ENCODE measurements at places on chromosomes 16 and 17.
A peak's percentile ranks its signal among the peaks of the same experiment; 100 is the strongest.

DNA sequence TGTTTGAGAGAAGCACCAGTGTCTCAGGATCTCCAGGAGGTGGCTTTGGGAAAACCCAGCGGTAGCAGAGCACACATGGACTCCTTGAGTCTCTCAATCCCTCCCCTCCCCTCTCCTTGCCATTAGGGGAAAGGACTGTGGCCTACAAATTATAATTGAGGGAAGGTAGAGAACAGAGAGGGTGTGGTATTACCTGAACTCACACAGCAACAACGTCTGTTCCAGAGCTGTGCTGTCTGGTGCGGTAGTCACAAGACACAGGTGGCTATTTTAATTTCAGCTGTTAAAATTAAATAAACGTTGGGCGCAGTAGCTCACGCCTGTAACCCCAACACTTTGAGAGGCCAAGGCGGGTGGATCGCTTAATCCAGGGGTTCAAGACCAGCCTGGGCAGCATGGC lies 110.2 kb downstream of the ABCC6 start:
- DNase-seq: no peak

DNA sequence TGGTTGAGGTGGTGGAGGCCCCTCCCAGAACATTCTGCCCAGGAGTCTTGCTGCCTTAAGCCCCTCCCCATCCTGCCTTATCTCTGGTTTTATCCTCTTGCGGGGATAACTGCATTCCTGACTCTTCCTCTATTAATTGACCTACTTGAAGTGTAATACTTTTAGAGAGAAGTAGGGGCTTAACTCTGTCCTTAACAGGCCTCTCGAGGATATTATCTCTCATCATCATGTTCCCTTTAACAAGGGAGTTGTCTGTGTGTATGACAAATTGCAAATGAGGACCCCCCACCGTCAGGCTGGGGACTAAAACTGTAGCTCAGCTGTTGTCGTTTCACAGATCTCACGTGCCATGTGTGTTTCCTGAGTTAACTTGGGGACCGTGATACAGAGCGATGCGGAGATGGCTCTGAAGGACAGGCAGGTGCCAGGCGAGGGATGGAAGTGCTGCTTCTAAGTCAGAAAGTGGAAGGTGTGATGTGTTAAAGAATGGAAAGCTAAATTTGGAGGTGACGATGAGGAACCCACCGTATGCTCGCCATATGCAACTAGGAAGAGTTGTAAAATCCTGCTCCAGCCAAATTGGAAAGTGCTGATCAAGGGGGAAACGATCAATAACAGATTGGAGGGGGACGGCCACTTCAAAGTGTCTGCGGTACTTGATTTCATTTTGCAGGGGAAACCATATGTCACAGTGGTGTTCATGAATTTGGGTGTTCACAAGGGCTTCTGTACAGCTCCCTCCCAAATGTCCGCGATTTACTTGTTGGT lies 106.3 kb downstream of the RPTOR start:
- no peak for DNase-seq

DNA sequence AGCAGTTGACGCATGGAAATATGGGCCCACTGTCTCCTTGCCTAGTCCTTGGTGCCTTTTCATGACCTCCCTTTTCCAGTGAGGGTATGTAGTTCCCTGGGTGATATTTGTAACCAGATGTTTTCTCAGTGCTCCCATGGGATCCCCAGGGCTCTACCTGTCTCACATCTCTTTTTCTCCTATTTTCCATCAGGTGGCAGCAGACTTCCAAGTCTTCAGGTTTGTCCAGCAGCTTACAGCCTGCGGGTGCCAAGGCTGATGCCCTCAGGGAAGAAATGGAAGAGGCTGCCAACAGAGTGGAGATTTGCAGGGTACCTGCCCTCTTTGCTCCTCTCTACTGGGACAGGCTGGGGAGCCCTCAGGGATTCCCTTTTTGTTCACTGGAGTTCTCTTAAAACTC lies 89.1 kb downstream of the ELAC2 start:
- DNase-seq: no peak

DNA sequence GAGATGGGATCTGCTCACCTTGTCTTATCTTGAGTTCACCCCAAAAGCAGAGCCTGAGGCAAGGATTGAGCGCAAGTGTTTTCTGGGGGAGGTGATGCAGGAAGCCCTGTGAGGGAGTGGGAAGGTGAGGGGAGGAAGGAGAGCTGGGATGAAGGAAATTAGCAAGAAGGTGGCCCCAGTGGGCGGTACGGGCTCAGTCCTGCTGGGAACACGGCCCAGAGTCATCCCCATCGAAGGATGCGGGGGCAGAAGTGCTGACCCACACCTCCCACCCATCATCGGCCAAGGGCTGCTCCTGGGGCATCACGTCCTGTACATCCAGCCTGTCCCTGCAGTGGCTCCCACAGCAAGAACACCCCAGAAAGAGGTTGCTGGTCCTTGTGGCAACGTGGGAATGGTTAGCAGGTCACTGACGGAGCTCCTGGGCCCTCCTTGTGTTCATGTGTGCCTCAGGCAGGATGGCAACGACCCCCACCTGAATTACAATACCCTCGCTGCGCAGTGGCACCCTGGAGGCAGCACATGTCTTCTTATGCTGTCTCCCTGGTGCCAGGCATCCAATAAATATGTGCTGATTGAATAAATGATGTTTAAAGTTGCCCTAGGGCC lies 18.2 kb downstream of the C16orf95 start:
- DNase-seq: no peak

- no peak for DNase-seq
Observed at GRCh38 chr17:65123757-65124675, 13.2 kb upstream of the RGS9 start.

GRCh38 chr16:81291117-81291516 lies 23.6 kb upstream of the GAN start:
- no peak for DNase-seq

DNA sequence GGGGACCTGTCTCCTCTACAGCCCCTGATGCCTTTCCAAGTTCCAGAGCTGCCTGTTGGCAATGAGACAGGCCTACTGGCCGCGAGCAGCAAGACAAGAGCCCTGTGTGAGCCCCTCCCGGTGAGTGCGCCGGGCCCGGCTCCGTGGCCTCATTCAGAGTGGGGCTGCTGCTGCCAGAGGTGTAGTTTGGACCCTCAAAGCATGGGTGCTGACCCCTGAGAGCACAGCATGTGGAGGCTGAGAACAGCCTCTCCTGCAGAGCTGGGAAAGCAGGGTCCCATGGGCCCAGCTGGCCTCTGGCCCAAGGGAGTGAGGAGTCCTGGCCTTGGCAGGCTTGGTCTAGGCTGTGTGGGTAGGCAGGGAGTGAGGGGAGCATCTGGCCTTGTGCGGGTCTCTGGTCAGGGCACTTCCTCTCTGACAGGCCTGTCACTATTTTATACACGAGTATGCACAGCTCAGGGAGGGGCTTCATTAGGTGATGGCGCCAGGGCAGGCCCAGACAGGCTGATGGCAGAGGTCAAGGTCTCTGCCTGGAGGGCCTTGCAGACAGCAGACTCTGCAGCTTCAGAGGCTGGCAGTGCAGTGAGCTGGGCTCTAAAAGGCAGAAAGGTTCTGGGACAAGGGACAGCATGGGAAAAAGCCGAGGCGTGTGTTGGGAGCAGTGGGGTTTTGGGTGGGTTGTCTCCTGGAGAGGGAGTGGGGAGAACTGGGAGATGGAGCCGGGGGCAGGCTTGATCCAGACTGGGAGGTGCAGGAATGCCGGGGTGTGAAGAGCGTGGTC lies 43.4 kb downstream of the ADCY7 start:
- DNase-seq: no peak

GRCh38 chr16:66030036-66030435 lies 336.5 kb upstream of the CDH5 start:
- no peak for DNase-seq

- no peak for DNase-seq
Observed at GRCh38 chr16:81831722-81832126, 52.6 kb downstream of the PLCG2 start.

- no peak for DNase-seq
Observed at GRCh38 chr16:81530814-81531213, 86.2 kb downstream of the CMIP start.

DNA sequence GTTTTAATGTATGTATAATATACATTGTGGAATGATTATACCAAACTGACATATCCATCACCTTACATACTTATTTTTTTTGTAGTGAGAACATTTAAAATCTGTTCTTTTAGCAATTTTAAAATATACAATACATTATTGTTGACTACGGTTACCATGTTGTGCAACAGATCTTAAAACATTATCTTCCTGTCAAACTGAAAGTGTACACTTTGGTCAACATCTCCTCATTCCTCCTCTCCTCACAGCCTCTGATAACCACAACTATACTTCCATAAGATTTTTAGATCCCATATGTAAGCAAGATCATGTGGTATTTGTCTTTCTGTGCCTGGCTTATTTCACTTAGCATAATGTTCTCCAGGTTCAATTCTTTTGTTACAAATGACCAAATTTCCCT lies 7.5 kb upstream of the DNAJA2 start:
- no peak for DNase-seq

- no peak for DNase-seq
Observed at GRCh38 chr17:39195568-39196160, 1.8 kb downstream of the CACNB1 start.

GRCh38 chr17:52451294-52451861 lies 292.9 kb upstream of the CA10 start:
- no peak for DNase-seq

DNA sequence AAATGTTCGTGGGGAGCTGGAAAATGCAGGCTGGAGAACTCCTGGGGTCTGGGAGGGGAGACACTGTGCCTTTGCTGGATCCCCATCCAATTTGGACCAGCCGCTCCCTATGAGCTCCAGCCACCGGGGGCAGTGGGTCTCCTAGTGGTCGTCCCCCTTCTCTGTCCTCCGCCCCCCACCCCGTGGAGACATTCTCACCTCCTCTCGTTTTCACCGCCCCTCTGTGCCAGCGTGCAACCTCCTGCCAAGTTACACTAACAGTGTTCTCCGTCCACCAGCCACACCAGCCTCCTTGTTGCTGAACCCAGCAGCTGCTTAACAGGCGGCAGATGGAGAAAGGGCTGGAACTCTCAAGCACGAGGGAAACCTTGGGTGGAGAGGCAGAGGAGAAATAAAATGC lies 67.4 kb upstream of the SOX9 start:
- DNase-seq: no peak

GRCh38 chr16:1981398-1981836 lies at the start of gene NOXO1:
NOXO1 (minus strand) TSS chr16:1981469; CDS start chr16:1981179, 290 bp downstream.
- DNase-seq: no peak

DNA sequence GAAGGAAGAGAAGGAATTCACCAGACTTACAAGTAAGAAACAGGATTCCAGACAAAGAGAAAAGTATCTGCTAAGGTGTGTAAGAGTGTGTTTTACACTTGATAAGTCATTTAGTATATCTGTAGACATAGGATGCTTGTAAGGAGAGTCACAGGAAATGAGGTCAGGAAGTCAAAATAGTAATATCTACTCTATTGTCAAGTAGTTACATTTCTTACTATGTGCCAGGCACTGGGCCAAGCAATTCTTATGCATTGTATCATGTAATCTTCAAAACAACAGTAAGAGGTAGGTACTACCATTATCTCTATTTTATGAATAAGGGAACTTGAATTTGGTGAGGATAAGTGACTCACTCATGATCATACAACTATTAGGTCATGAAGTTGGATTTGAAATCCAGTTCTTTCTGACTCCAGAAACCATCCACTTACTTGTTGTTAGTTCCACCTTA lies 129.1 kb downstream of the SNX11 start:
- DNase-seq: no peak

DNA sequence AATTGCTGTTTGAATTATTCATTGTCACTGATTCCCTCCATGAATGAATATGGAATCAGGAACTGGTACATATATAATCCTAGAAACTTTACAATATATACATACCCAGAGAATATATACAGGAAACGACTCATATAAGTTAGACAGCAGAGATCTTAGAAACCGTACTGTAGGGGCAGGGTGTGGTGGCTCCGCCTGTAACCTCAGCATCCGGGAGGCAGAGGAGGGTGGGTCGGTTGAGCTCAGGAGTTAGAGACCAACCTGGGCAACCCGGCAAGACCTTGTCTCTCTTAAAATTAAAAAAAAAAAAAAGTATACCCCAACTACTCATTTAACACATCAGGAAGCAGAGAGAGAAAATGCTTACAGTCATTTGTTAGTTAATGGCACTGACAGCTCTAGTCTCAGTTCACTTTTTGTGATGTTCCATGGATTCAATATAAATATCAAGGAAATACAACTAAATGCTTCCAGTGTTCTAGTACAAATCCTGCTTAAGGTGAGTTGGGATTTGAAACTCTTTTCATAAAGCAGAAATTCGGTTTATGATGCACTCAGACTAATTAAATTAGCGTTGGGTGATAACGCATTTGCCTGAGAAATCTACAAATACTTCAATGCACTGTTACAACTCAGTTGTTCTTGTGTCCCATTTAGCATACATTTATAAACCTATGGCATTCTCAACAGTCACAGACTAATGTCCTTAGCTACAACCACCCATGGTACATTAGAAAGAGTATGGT lies 5.6 kb downstream of the GLG1 start:
- peak; percentile 54 for DNase-seq

- no peak for DNase-seq
Observed at GRCh38 chr16:89177501-89177900, 6.0 kb downstream of the CDH15 start.

- no peak for DNase-seq
Observed at GRCh38 chr16:10308305-10309193, 77.3 kb upstream of the ATF7IP2 start.

GRCh38 chr16:14070555-14070876 lies 603 bp upstream of the MRTFB start:
- DNase-seq: no peak

DNA sequence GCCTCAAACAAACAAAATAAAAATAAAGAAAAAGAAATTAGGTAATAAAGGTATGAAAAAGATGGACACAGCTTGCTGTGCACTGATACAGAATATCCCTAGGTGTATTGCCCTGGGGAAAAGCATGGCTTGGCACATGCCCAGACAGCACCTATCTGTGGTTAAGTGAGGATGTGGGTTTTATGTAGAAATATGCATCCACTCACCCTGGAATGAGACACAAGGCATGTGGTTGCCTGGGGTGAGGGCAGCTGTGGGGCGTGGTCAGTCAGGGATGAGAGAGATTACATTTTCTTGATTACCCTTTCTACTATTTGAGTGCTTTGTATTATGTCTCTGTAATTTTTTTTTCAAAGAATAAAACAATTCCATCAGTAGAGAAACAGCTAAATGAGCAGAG lies 6.9 kb downstream of the PLLP start:
- peak; percentile 38 for DNase-seq

GRCh38 chr16:28491230-28491969 lies 474 bp downstream of the CLN3 start:
- no peak for DNase-seq

DNA sequence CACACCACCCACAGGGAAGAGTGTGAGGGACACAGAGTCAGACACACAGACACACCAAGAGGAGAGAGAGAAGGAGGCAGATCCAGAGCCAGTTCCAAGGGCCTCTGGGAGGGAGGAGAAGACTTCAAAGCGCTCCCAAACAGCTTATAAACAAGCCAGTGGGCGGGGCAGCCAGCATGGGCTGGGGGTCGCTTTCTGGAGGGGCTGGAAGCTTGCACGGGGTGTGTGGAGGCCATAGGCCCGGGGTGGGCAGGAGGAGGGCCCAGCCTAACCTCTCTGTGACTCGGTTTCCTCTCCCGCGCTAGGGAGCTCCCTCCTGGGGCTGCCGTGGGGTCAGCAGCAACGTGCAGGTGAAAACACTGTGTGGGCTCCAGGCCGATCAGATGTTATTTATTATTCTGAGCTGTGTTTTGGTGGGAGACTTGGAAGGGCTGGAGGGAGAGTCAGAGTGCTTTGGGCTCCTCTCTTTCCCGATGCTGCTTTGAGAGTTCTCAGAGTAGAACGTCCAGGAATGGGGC lies 2.5 kb upstream of the WFIKKN2 start:
- no peak for DNase-seq

GRCh38 chr17:36533935-36534839 lies 481 bp downstream of the MYO19 start:
- DNase-seq: no peak

- DNase-seq: no peak
Observed at GRCh38 chr17:63966646-63967264, 6.0 kb downstream of the SCN4A start.
